Left kidney (tissue), 8 donors: ENCODE measurements at places on chromosomes 5 and 9. TPM values are rescaled to one million over a fixed set of nuclear protein-coding genes. Genes with fewer than 3 reads are reported as not detected.

Gene IL13
- 0.08 TPM for polyA plus RNA-seq

Gene CDX1
- 0.45 TPM for polyA plus RNA-seq

GRCh38 chr9:134688231-134688630 lies 46.6 kb downstream of the COL5A1 start:
- DNase-seq, result no peak

GRCh38 chr9:120416781-120417427 lies 163.1 kb downstream of the CDK5RAP2 start:
- DNase-seq, result no peak

GRCh38 chr9:117768750-117769395 lies 64.7 kb downstream of the TLR4 start:
- no peak for DNase-seq

DNA sequence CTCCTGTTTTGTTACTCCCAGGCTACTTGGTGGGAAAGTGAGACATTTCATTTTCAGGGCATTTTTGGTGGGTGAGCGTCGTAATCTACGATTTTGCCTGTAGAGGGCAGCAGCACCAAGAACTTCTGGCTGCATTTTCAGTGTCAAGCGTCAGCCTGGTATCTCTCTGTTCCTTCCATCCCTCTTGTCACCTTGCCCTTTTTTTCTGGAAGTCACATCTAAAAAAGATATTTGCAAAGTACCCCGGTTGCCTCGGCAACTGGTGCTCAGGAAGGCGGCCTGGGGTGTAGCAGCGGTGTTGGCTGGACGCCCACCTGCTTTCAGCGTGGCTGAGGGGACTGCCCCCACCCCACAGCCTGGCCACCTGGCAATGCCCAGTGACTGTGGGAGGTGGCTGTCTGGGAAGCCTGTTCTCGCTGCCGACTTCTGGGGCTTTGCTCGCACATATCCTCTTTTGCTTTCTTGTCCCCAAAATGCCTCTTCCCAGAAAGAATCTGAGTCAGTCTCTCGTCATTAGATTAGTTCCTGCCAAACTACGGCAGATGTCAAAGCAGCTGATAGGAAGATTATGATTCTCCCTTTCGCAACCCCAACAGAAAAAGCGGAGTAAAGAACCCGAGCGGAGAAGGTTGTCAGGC lies 84.5 kb downstream of the ACER2 start:
- peak; percentile 62 for DNase-seq

DNA sequence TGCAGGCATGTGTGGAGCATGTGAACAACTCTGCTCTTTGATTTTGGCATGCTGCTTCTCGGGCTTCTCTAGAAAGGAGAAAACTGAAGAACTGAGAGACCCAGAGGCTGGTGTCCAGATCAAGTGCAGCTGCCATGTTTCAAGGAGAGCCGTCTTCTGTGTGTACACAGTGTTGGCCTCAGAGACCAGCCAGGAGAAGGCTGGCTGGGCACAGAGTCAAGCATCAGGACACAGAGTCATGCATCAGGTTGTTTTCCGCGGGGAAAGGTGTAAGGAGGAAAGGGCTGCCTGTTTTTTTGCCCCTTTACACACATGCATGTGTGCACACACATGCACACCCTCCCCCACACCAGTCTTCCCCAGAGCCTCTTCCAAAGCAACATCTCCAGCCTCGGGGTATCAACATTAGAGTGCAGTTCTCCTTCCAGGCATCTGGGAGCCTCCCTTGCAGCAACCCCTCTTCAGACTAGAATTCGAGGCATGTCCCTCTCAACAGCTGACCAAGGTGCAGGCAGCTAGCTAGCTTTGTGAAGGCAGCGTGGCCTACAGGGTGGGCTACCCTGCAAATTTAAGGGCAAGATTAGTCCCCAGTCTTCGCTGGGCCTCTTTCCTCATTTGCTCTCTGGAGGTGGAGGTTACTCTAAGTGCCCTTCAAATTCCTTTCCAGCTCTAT lies 180.9 kb downstream of the AOPEP start:
- DNase-seq, result no peak

DNA sequence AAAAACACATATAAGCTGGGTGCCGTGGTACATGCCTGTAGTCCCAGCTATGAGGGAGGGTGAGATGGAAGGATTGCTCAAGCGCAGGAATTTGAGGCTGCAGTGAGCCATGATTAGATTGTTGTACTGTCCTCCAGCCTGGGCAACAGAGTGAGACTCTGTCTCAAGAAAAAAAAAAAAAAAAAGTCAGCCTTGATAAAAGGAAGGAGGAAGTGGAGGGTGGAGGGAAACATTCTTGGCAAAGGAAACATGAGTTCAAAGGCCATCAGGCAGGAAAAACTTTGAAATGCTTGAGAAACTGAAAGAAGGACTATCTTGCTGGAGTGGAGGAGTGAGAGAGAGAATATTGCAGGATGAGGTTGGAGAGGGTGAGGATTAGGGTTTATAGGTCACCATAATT lies 18.3 kb upstream of the ANKHD1 start:
- DNase-seq, result no peak

- DNase-seq, result no peak
Observed at GRCh38 chr5:158133369-158133768, 274.4 kb upstream of the CLINT1 start.
